KG1 (cell line): ENCODE measurements at places on chromosomes 2 and 18.

- no peak for DNase-seq
Measured at GRCh38 chr2:36650031-36650829, 46.3 kb upstream of the VIT start.

- no peak for DNase-seq
Measured at GRCh38 chr2:162449471-162449870, 105.5 kb downstream of the GCA start.

DNA sequence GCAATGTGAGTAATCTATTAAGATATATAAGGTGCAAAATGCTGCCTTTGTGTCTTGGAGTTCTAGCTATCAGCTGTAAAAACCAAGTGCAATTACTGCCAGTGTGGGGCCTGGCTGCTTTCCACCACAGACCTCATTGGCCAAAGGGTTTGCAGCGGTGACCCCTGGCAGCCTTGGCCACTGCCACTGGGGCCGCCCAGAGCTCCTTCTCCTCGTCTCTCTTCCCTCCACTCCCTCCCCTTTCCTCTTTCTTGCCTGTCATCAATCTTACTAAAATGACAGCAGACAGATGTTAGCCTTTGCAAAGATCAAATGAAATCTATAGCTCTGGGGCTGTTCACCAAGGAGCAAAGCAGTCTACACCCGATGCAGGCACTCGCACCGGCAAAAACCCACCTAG is 986.3 kb downstream of the BCL11A start:
- DNase-seq = no peak

- no peak for DNase-seq
Measured at GRCh38 chr2:64786343-64787018, 132.8 kb upstream of the SERTAD2 start.

DNA sequence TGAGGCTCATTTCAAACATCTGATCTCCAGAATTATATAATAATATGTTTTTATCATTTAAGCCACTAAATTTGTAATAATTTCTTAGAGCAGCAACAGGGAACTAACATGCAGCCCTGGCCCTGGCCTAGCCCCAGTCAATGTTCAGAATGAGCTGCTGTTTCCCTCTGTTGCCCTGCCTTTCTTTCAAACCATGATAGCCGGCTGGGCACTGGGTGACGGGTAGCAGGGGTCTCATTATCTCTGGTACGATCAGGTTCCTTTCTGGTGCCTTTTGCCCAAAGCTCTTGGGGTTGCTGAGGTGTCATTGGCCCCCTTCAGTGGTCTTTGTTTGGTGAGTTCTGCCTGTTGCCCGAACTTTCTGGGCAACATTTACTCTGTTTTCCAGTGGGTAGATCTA is 63.1 kb downstream of the THNSL2 start:
- no peak for DNase-seq
